ENCODE measurements at places on chromosomes 6 and 20.

DNA sequence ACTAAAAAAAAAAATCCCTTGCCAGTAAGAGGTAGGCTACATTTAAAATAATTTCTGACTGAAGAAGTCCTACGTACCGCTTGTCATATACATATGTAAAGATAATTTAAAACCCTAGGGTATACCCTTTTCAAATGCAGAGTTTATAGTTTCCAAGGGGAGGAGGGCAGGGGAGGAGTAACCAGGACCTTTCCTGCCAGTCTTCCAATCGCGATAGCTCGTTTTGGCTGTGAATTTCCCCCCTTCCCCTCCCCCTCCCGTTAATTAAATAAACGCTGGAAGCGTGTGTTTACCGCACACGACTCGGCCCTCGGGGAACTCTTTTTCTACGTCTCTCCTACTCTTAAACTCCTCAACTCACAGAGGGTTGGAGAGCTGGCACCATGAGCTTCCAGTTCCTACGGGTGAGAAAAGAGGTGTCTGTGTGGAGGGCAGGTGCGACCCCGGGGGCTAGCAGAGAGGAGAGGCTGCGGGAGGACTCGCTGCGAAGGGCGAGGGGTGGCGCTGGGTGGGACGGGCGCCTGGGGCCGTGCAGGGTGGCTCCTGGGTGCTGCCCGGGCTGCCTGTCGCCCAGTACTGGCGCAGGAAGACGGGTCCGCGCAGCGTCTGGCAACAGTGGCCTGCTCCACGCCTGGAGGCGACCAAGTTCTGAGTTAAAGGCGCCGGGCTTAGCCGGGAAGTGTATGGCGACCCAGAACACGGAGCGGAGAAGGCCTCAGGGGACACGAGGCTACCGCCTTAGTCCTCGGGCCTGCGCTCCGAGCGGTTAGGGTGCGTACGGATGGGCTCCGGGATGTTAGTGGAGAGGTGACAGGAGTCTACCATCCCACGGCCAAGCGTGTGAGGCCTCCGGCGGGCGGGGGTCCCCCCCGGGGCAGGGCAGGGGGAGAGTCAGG is 4.1 kb upstream of the TFAP2C start:
- no peak for DNase-seq

DNA sequence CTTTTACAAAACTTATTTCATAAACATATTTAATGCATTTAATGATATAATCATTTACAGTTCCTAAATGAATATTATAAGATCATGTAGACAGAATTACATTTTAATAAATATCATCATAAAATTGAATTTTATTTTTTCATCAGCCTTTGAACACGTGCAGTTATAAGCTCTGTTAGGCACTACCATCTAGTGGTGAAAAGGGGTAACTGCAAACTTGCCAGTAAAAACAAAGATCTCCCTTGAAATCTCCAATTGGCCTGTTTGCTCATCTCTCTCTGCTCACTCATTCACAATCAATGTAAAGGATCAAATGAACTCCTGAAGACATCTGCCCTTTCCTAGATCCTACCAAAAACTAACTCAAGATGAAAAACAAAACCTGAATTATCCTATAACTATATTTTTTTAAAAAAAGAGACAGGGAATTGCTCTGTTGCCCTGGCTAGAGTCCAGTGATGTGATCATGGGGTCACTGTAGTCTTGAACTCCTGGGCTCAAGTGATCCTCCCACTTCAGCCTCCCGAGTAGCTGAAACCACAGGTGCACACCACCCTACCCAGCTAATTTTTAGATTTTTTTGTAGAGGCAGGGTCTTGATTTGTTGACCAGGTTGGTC is 31.7 kb downstream of the SAMHD1 start:
- DNase-seq: peak; percentile 75

GRCh38 chr6:63574554-63574900 is 2.2 kb downstream of the LOC128125822 start:
- DNase-seq: no peak

DNA sequence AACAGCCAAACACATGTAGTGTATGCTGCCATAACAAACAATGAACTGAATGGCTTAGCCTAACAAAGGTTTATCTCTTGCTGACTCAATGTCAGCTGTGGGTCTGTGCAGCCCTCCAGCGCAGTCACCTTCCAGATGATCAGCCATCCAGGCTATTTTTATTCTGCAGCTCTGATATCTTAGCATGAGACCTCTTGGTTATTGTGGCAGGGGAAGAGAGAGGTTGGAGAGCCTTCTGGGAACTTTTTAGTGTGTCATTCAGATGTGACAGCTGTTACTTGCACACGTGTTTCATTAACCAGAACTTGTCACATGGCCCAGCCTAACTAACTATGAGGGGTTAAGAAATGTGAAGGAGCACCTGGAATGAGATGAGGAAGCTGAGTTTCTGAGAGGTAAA is 202.5 kb downstream of the DHX35 start:
- no peak for DNase-seq

GRCh38 chr20:53611449-53611894 is 17.8 kb upstream of the ZNF217 start:
- no peak for DNase-seq

GRCh38 chr6:25700761-25701160 is 48.7 kb downstream of the SCGN start:
- DNase-seq: no peak

DNA sequence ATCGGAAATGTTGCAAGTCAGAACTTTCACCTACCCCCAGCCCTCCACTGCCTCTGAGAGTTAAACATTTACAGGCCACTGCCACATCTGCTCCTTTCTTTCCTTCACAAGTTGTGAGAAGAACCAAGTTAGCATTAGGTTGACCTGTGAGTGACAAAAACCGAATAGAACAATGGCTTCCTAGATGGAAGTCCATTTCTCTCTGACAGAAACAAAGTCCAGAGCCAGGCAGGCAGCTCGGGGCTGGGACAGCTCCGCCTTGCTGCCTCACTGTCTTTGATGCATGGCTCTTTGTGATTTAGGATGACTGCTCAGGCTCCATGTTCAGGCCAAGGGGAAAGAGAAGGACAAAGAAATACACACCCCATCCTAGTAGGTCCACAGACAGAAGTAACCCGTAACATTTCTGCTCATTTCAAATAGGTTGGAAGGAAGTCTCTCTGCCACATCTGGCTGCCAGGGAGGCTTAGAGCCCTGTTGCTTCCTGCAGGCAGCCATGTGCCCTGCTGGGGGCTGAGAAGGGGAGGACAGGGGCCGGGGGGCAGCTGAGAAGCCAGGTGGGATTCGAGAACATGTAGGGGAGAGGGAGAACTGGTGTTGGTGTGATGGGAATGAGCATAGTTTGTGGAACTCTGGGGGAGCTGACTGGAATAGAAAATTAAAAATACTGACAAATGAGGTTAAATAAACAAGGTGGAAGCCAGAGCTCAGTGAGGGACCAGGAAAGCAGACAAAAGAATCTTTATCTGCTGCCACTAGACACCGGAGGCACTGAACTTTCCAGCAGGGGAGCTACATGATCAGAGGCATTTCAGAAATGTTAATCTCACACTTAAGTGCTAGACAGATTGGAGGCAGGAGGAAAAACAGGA is 19.5 kb upstream of the IER3 start:
- DNase-seq: no peak

DNA sequence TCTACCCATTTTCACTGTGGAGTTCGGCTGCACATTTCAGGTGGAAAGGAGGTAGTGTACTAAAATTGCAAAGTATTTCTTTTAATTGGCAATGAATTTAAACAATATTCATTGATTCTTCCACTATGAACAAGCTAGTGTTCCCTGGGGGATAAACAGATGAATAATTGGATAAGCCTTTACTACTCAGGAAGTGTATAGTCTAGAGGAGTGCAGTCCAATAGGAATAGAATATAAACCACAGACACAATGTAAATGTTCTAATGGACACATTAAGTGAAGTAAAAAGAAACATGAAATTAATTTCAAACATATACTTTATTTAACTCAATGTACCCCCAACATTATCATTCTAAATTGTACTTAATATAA is 28.7 kb downstream of the SGK1 start:
- DNase-seq: no peak

- DNase-seq: no peak
These were observed 221.0 kb downstream of the NFATC2 start for GRCh38 chr20:51321343-51322163.

DNA sequence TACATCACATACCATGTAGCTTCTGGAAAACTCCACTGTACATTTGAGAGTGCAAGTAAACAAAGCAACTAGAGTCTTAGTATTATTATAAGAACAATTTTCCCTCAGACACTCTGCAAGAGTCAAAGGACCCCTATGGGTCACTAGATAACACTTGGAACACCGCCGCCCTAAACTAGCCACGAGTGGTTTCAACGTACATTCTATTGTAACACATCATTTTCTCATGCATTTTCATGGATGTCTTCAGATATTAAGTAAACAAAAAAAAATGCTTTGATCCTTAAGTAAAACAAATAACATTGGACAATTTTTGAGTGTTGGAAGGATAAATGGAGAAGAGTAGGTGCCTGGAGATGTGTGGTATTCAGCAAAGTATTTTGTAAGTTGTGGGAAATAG is 3.2 kb upstream of the RNF146 start:
- no peak for DNase-seq

DNA sequence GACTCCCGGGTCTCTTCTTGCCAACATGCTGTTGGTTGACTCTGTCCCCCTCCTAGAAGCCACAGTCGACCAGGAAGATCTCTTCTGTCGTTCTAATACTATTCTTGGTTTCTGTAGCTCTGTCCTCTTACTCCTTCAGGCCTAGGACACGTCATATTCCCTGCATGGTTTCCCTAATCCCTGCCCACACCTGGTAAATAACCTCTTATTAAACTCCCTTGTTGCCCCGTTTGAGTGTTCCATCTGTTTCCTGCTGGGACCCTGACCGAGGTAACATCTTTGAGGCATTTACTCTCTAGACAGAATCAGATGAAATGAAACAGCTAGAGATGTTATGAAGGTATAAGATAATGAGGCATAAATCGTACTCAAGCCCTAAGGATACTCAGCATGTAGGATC is 68.1 kb downstream of the PLCB4 start:
- no peak for DNase-seq

GRCh38 chr6:118724211-118724610 is 72.8 kb upstream of the CEP85L start:
- no peak for DNase-seq

DNA sequence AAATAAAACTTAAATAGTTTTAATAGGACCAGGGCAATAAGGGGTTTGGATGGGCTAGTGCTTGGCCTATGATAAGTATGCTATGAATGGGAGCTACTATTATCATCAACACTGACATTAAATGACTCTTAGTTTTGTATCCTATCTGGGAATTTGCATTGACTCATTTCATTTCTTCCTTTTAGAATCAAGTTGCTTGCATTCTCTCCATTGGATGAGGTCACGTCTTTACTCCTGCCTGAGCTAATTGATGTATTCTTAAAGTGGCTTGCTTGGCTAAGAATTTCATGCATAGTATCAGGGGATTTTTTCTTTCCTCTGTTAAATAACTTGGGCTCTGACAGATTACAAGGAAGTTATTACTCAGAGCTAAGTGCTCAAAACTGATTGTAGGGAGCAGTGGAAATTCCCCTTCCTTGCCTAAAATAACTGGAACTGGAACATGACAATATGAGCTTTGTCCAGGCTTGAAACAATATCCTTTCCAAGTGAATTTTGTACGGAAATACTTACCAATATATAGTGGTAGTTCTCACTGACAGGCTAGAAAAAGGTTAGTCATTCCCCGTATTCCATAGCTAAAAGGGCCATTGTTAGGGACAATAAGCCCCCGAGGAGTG is 169.9 kb downstream of the BCAS1 start:
- no peak for DNase-seq

GRCh38 chr6:38346291-38347079 is 293.2 kb downstream of the BTBD9 start:
- DNase-seq: no peak

DNA sequence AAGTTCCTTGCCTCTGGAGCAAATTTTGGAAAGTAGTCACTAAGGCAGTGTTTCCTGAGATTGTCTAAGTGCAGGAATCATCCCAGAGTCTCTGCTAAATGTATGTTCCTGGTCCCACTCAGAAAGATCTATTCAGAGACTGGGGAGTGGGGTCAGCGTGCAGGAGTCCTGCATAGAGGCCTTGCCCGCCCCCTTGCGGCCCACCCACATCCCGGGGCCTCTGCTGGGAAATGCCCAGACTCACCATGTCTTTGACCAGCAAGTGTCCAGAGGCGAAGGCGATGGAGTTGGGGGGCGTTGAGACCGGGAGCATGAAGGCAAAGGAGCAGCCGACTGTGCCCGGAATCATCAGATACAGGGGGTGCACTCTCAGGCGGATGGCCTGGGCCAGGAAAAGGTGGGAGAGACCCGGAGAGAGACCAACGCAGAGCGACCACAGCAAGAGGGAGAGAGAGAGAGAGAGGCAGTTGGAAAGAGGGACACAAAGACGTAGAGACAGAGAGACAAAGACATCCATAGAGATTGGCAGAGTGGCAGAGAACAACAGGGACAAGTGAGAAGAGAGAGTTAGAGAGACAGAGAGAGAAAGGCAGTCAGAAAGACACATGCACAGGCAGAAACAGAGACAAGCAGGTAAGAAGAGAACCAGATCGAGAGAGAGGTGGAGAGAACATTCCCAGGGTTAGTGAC is 12.9 kb upstream of the OCSTAMP start:
- no peak for DNase-seq

DNA sequence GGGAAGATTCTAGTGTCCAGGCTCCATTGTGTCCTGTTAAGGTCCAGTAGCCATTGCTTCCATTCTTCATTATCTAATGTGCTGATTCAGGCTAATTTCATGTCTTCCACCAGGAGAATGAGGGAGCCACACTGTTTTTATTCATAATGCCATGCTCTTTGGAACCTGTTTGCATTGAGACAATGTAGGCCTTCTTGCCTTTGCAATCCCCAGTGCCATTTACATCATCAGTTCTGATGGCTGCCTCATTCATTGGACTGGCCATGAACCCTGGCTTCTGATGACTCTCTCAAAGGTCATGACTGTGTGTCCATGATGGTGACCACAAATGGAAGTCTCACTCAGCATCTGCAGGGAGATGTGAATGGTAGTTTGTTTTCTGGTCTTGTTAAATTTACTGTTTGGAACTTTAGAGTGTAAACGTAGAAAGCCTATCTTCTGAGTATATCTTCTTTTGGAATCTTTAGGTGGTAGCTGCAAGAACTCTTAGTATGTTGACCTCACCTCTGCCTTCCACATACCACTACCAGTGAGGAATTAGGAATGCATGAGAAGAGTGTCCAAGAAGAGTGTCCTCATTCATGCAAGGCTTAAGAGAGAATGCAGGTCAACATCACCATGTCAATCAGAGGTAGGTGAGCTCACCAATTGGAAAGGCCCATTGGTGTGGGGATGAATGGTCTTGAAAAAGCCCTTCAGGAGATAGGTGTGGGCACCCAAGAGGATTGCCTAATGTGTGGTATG is 42.9 kb upstream of the ZFP64 start:
- DNase-seq: no peak
